ENCODE measurements at places on chromosomes 2 and 18.

DNA sequence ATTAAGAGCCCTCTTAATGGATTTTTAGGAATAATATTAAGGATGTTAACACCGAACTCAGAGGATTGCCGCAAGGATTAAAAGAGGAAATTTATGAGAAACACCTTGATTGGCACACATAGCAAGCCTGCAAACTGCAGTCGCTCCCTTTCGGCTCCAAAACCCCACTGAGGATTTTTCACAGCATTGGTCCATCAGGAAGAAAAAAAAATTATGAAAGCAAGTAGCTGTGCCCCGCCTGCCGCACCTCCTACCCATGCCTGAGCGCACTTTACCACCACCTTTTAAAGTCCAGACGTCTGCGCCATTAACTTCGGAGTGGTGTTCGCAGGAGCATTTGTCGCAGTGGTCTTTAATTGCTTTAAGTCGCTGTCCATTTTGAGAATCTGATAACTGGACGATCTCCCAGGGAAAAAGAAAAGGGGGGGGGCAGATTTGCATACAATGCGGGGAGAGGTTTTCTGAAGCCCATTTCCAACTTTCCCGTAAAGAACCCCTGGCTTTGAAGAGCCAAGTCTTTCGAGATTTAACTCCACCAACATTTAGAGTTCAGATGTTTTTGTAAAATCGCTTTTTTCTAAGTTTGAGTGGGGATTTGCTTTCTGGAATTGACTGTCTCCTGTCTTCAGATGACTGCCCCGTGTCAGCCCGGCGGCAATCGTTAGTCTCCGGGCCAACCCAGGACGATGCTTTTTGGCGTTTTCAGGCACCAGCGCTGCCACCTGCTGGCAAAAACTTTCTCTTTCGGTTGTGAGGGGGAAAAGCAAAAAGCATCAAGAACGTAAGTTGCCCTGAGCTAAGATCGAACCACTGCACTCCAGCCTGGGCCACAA, 913 bp upstream of the TRABD2A start:
- DNase-seq: peak; percentile 91

GRCh38 chr2:58594175-58594574, 353.1 kb upstream of the FANCL start:
- DNase-seq: no peak

GRCh38 chr2:76895469-76895868, 626.7 kb downstream of the LRRTM4 start:
- DNase-seq: no peak

GRCh38 chr2:120625865-120626560, 109.7 kb upstream of the GLI2 start:
- no peak for DNase-seq

- no peak for DNase-seq
Measured at GRCh38 chr2:185222311-185222710, 516.3 kb upstream of the FSIP2 start.

DNA sequence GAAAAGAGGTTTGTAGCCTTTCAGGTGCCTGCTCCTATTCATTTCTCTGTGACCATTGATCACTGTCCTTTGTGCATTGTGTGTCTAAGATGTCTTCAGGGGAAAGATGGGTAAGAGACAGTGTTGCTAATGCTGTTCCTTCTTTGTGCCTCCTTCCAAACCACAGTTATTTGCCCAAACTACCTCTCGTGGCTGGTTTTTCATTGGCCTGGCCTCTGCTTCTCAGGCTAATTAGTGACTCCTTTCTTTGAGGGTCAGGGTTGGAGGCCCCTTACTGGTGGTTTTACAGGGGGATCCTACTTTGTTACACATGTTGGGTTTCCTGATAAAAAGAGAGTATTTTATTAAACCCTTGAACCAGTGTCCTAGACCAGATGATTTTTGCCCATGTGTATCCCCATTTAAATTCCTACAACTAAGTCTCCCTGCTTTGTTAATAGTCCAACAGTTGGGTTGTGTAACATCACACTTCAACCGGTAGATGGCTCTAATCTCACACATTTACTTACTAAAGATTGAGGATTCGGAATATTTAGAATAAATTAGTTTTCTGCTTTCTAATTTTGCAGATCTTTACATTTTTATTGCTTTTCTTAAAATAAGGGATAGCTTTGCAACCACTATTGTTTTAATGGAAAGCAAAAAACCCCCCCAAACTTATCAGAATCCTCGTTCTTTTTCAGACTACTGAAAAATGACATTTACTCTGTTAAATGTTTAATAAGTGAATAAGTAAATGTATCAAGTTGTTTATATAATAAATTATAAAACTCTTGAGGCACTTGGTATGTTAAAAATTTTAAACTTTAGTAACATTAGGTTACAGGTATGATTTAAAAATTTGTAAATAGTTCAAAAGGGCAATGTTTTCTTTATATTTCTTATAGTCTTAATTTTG, 2.4 kb downstream of the MARS2 start:
- DNase-seq: peak; percentile 3

DNA sequence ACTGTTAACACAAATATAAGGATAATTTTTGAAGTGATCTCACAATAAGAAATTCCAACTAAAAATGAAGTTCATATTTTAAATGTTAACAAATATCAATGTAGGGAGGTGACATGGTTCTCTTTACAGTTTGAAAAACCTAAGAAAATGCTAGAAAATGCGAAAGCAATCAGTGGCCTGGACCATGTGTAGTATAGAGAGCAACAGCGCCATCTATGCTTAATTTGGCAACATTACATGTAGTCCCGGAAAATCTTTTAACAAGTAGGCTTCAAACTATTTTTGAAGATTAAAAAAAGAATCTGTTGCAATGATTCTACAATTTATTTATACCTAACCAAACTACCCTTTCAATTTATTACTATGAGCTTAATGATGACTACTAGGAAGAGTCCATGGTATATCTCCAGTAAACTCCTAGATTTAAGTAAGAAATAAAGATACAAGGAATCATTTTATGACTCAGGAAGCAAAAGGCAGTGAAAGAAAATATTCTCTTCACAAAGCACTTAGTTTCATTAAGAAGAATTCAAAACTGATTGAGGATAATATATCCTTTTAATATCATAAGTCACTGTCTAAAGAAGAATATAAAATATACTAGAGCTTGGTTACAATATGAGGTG, 33.3 kb downstream of the NDUFA10 start:
- peak; percentile 18 for DNase-seq

- DNase-seq: no peak
Measured at GRCh38 chr2:12173271-12173942, 427.0 kb downstream of the LPIN1 start.

GRCh38 chr2:27811768-27812167, 40.2 kb downstream of the MRPL33 start:
- DNase-seq: no peak

- DNase-seq: no peak
Measured at GRCh38 chr2:159010340-159010739, 41.9 kb downstream of the TANC1 start.

DNA sequence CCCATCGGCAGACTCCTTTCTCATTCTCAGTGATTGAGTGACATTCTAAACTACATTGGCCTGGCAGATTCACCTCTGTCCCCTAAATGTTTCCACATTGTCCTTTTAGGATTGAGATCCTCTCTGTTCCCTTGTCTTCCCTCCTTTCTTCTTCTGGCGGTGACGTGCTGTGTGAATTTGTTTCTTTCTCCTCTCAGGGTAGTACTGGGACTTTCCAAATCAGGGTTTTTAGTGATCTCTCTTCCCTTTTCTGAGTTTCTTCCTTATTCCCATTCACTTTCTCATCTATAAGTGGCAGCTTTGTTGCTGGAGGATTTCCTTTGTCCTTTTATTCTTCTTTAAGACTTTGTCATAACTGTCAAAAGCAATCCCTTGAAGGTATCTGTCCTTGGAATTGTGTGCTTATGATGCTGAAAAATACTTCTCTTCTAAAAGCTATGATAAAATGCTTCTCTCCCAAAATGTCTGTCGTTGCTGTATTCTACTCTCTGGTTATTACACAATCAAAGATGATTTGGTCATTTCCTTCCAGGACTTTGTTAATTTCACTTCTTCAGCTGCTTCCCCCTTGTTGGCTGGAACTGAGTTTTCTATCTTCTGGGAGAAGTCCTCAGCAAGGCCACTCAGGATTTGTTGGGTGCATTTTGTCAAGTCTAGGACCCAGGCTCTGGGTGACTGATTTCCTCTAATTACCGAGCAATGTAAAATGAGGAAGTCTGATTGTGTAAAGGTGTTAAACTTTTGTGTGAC, 4.9 kb upstream of the IL1B start:
- DNase-seq: no peak

DNA sequence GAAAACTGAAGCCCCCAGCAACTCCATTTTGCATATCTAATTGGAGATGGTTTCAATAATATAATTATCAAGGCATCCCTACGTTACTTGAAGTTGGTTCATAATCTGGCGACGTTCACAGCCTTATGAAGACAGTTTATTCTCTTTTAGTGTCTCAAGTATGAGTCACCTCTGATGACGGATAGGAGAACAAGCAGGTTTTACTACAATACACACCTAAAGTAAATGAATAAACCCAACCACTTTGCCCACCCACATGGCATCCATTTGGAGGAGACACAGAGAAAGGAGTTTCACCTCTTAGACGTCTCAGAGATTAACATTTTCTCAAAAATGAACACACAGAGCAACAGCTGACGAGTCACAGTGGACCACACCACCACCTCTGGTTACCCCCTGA, 40.8 kb downstream of the BCL11A start:
- DNase-seq: no peak

DNA sequence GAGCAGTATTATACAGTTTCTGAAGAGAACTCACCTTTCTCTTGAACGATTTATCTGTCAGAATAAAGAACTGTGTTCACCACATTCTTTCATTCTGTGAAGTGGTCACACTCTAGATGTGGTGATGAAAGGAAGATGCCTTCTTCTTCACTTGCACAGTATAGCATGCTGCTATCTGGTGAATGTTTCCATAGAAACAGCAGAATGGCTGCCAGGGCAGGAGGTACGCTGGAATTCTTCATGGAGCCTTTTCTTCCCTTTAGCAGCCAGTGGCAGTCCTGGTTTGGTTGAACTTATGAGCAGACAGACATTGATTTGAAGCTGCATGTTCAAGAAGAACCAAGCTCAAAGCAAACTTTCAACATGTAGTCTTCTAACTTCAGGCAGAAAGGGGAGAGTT, 1157.9 kb upstream of the LRRTM1 start:
- no peak for DNase-seq

DNA sequence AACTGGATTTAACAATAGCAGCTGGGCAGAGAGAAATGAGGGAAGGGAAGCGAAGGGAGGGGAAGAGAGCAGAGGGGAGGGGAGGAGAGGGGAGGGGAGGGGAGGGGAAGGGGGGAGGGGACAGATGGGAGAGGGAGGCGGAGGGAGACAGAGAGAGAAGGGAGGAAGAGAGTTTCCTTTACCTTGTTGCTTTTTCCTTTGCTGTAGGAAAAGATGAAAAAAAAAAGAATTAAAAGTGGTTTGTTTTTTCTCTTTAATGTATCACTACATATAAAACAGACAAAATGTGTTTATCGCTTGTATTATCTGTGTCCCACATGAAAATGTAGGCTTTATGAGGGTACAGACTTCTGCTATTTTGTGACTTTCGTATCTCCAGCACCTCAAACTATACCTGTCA, 190.4 kb upstream of the KYNU start:
- no peak for DNase-seq

Measured in CD4-positive, alpha-beta T cell treated with Interleukin-6 for 4 hours (primary cell).